ENCODE measurements at places on chromosomes 13 and 19. TPM values are rescaled to one million over a fixed set of nuclear protein-coding genes. Genes with fewer than 3 reads are reported as not detected.

The ZNF439 gene
- 4.8 TPM for total RNA-seq

The OR7C1 gene
- not detected for total RNA-seq

The OSCAR gene
- not detected for total RNA-seq

The ZFP82 gene
- 7.8 TPM for total RNA-seq

The RNF113B gene
- not detected for total RNA-seq

The VSTM2B gene
- 0.41 TPM for total RNA-seq

The CBY2 gene
- not detected for total RNA-seq

The GJB2 gene
- not detected for total RNA-seq

The AXL gene
- total RNA-seq: 92.4 TPM

The PTH2 gene
- total RNA-seq: not detected

The UQCR11 gene
- 176 TPM for total RNA-seq

The ZNF135 gene
- 8.6 TPM for total RNA-seq

The ZNF792 gene
- 3.1 TPM for total RNA-seq

The CD22 gene
- 4.8 TPM for total RNA-seq

The CGB5 gene
- total RNA-seq: not detected

The ATP4A gene
- not detected for total RNA-seq

The ZGLP1 gene
- total RNA-seq: 4.3 TPM

The PRTN3 gene
- not detected for total RNA-seq

The KIR2DL4 gene
- total RNA-seq: not detected

The UBL5 gene
- 900 TPM for total RNA-seq

The ANGPTL8 gene
- total RNA-seq: not detected

The OR7D2 gene
- total RNA-seq: not detected

The ZNF699 gene
- total RNA-seq: 23.7 TPM

The CELF5 gene
- total RNA-seq: 1.1 TPM

The PSG6 gene
- total RNA-seq: not detected

The FBXO17 gene
- total RNA-seq: 28.6 TPM

The KCNN1 gene
- total RNA-seq: not detected
